IPS DF 19.7 (cell line): ENCODE measurements at places on chromosomes 7 and 10.

- no peak for DNase-seq
Observed at GRCh38 chr10:71547876-71548846, 151.4 kb downstream of the CDH23 start.

DNA sequence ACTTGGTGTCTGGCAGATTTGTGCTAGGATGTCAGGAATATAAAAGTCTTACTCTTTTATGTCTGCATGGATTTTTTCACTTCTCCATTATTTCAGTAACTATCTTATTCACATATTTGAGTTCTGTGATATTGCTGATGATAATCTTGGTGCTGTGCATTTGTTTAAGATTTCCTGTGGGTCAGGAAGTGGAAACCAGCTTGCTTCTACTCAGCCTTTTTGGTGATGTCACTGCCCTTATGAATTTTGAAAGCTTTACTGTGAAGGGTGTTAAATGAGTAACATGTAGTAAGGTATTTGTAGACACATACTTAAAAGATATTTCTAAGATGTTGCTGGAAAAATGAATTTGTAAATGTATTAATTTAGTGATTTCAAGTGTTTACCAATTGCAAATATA lies 69.5 kb upstream of the VOPP1 start:
- no peak for DNase-seq

- no peak for DNase-seq
Observed at GRCh38 chr10:90817128-90817889, 40.5 kb downstream of the HTR7 start.

DNA sequence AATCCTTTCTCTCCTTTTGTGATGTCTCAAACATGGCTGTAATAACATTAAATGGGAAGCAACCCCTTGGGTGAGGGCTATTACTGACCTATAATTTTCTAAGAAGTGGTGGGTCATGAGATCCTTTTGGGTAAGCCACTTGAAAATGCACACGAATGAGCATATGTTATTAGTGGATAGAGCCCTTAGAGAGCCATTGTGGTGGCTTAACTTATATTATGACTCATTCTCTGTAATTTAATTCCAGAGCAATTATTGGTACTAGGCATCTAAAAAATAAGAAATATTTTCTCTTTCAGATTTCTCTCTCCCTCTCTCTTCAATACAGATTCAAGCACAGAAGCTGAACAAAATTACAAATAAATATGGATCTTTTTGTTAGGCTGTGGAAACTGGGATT lies 1177.4 kb upstream of the PHF14 start:
- DNase-seq = no peak

DNA sequence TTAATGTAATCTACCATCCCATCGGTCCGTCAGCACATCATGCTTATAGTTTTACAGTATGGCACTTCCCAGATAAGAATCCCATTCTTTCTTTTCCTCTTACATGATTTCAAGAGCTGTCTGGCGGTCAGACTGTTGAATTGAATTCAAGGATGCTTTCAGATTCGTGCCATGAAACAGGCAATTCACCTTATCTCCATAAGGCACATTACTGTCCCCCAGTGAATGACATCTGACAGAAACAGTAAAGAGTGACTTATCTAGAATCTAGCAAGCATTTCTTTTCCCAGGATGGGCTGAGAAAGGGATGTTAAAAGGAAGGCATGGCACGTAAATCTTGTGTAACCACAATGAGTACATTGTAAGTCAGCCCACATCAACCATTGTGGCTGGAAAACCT lies 61.1 kb upstream of the SEM1 start:
- no peak for DNase-seq

DNA sequence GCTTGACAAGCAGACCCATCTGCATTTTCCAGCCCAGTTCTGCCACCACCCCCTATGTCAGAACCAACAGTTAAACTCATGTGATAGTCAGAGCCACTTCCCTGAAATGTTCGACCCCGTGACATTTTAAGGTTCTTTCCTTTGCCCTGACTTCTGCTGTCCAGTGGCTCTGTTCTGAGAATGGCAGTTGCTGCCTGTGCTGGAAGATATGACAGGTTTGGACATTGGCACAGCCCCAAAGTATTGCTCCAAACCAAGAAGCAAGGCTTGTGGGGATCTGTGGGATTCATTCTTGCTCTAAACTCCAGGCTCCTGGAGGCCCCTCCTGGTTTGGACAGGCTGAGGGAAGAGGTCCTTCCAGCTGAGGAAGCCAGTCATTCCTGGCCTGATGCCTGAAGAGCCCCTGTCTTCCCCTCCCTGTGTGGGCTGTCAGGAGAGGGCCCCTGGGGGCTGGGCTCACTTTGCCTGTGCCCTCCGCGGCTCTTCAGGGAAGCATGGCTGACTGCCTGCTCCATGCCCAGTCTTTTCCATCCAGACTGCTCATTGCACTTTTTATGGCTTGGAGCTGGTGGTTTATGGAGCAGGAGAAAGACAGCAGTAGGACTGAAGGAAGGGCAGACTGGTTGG lies 138.0 kb downstream of the CDH23 start:
- no peak for DNase-seq

DNA sequence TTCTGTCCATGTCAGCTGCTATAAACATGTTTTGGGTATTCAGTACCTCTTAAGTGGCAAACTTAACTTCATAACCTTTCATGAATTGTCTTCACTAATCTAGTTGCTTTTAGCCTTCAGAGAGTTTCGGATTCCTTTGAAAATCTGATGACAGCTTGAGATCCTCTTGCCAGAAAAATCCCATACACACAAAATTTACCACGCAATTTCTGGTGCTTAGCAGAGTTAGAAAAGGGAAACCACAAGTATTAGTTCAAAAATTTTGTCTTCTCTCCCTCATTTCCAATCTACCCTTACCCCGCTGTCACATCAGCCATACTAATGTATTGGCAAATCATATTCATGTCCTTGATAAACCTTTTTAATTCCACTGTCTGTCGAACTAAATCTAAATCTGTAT lies 72.7 kb upstream of the TMEM106B start:
- DNase-seq = no peak

- DNase-seq = no peak
Observed at GRCh38 chr10:49762566-49762877, 399 bp upstream of the OGDHL start.

DNA sequence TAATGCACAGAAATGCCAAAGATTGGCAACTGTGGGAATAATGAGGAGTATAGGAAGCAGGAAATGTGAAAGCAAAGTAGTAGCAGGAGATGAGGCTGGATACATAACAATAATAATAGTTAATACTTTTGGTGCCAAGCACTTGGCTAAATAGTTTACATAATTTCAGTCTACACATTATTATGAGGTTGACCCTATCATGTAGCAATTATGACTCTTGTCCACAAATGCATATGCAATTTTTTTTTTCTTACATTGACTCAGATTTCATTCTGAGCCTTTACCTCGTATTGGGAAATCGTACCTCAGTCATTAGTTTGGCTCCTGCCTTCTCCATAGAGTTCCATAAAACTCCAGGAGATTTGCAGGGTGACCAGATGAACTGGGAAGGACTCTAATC lies 219.9 kb downstream of the SUGCT start:
- no peak for DNase-seq

- DNase-seq = no peak
Observed at GRCh38 chr7:14321947-14322346, 332.5 kb upstream of the ETV1 start.

DNA sequence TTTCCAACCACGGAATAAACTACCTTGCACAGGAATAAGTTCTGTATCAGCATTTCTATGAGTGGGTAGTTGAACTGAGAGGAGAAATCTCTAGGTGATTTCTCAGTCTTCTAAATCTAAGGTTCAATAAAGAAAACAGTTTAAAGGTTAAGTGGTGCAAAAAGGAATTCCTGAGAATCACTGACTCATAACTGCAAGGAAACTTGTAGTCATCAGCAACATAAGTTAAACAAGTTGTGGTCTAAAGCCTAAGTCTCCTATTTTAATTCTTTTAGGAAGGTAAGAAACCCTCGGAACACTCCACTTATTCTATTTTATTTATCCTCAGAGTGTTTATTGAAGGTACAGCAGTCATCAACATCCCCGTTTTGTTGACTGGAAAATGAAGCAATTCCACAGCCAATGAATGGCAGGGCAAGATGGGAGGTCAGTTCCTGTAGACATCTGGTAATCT lies 92.4 kb upstream of the PIK3CG start:
- no peak for DNase-seq

GRCh38 chr7:1401011-1401410 lies 58.3 kb downstream of the MICALL2 start:
- DNase-seq = no peak

- no peak for DNase-seq
Observed at GRCh38 chr7:34236057-34236456, 330.7 kb downstream of the BMPER start.

GRCh38 chr7:116641551-116642153 lies 30.3 kb upstream of the MET start:
- DNase-seq = no peak

DNA sequence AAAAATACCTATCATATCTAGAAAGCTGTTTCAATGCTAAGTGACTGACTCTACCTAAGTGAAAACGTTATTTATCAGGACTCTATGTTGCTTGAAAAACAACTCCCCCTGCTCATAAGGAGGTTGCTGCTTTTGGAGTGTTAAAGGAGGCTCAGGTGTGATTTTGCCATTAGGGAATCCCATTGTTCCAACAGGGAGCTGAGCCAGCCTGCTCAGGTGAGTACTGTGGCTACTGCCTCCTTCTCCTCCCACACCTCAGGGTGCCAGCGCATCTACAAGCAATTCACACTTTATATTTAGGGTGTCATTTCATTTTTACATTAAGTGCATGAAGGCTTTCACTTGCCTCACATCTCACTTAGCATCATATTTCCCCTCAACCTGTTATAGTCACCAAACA lies 84.7 kb downstream of the SEM1 start:
- no peak for DNase-seq

GRCh38 chr7:37741776-37742175 lies 58.2 kb downstream of the GPR141 start:
- DNase-seq = no peak

DNA sequence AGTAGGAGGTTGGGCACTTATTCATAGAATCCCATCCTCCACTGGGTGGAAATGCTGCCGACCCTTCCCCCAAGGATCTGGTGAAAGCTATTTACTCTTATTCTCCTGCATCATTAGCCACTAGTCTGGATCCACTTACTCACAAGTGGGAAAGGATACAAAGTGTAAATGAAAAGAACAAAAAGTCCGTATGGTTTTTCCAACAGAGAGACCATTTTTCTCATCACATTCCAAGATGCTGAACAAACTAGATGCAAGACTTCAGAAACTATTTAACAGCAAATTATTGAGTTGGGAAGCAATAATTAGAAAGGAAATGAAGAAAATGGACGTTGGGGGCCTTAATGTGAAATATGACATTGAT lies 242.4 kb upstream of the GLI3 start:
- DNase-seq = no peak

DNA sequence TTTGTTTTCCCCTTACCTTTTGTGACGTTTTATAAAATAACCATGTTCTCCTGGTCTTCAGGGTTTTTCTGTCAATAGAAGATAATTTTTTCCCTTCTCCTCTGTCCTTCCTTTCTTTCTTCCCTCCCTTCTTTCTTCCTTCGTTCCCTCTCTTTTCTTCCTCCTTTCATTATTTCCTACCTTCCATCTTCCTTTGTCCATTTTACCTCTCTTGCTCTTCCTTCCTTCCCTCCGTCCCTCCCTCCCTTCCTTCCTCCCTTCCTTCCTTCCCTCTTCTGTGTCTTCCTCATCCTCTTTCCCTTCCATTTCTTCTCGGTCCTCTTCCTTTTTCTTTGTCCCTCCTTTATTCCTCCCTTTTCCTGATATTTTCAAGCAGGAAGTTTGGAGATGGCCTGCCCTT lies 128.2 kb downstream of the TEX36 start:
- DNase-seq = no peak

DNA sequence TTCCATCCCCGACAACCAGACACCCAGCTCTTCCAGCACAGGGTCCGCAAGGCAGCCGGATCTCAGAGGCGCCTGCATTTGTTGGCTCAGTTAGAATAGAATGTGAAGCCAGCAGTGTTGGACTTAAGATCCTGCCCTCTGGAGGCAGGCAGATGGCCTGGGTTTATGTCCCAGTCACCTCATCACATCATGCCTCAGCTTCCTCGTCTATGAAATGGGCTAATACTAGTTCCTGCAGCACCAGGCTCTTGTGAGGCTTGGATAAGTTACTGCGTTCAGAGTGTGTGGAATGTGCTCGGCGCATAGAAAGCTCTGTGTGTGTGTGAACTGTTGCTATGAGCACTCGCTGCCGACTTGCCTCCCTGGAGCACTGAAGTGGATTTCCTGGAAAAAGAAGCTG lies 202.5 kb upstream of the GPR26 start:
- no peak for DNase-seq

- DNase-seq = no peak
Observed at GRCh38 chr10:95308389-95309302, 17.8 kb upstream of the PDLIM1 start.

DNA sequence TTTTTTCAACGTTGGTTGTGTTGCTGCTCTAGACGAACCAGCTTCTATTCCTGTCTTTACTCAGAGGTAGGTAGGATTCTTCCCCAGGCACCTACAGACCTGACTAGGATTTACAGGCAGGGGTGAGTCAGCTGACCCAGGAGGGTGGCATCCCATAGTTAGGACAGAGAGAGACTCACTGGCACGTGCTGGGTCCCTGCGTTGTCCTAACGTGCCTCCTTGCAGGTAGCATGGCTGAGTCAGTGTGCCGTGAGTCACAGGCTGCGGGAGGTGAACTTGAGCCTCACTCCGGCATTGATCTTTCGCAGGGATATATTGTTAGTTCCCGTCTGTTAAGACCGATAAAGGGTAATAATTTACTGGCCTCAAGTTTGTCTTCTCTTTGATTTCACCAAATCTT lies 96.5 kb downstream of the PFKFB3 start:
- no peak for DNase-seq

DNA sequence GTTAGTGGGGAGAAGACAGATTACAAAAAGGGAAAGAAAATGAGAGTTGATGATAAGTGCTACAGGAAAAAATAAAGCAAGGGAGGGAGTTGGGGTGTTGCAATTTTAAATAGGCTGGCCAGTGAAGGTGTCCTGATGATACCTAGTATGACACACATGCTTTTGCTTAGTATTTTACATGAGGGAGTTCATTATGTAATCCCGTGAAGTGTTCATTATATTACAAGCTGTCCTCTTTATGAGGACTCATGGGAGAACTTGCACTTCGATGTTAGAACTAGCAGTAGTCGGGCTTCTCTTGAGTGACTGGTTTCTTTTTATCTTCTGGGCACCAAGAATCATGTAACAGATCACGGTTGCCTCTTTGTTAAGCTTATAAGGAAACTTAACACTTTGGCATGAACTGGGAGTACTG lies 102.3 kb upstream of the MTPN start:
- no peak for DNase-seq

GRCh38 chr7:47581438-47581803 lies 490 bp downstream of the TNS3 start:
- DNase-seq = no peak

DNA sequence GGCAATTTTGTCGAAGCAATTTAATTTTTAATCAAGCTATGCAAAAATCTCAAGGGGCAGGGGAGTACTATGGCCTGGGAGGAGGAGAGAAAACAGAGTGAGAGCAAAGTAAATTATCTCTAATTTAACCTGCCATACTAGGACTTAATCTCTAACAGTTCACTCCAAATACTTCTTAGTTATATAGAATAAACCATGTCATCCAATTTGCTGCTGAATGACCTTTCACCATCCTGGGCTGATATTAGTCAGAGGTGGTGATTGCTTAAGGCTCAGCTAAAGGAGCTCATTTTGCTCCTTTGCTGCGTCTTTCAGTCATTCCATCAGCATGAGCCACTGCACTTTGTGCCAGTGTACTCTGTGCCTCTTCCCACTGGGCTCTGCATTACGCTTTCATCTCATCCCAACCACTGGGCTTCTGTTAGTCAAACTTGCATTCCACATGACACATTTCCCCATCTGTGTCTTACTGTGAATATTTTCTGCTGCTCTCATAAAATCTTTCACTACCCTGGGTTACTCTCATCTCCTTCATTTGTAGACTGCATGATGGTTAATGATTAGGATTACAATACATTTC lies 84.3 kb downstream of the CD36 start:
- DNase-seq = no peak
